Activated CD4-positive, alpha-beta memory T cell treated with anti-CD3 and anti-CD28 coated beads for 36 hours (primary cell): ENCODE measurements at places on chromosomes 16 and 17.
A peak's percentile ranks its signal among the peaks of the same experiment; 100 is the strongest.

- no peak for DNase-seq
These were observed 33.7 kb downstream of the CPSF4L start for GRCh38 chr17:73227944-73228343.

DNA sequence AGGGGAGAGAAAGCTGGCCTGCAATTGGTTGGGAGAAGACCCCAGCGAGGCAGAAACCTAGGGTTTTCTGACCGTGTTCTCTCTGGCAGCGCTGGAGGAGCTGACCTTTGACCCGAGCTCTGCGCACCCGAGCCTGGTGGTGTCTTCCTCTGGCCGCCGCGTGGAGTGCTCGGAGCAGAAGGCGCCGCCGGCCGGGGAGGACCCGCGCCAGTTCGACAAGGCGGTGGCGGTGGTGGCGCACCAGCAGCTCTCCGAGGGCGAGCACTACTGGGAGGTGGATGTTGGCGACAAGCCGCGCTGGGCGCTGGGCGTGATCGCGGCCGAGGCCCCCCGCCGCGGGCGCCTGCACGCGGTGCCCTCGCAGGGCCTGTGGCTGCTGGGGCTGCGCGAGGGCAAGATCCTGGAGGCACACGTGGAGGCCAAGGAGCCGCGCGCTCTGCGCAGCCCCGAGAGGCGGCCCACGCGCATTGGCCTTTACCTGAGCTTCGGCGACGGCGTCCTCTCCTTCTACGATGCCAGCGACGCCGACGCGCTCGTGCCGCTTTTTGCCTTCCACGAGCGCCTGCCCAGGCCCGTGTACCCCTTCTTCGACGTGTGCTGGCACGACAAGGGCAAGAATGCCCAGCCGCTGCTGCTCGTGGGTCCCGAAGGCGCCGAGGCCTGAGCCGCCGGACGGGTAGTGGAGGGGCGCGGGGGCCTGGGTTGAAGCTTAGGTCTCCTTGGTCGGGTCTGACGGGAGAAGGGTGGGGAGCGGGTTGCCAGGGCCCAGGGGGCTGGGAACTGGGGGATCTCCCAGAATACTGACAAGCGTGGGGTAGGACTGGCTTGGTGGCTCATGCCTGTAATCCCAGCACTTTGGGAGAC lies 7.4 kb upstream of the PYDC1 start:
- no peak for DNase-seq

DNA sequence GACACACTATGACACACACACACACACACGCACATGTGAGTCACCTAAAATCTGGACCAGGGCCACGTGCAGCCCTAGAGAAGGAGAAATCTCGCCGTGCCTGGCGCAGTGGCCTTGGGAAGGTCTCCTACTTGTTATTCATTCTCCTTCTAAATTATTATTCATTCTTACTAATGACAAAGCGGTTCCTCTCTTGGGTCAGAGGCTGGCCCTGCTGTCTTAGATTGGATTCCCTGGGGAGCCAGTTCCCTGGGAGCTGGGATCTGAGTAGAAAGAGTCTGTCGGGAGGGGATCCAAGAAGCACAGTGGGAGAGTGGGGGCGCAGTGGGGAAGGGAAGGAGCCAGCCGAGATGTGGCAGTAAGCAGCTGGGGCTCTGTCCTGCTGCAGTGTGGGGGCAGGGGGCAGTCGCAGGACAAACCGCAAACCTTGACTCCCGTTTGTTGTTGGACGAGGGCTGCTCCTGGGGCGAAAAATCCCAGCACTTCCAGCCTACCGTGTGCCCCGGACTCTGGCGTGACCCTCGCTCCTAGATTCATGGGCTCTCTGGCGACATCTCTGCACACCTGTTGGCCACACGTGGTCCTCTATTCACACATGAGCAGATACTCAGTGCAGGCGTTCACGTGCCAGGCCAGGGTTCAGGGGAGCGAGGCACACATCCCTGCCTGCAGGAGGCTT lies 18.7 kb upstream of the JPH3 start:
- DNase-seq, result no peak

DNA sequence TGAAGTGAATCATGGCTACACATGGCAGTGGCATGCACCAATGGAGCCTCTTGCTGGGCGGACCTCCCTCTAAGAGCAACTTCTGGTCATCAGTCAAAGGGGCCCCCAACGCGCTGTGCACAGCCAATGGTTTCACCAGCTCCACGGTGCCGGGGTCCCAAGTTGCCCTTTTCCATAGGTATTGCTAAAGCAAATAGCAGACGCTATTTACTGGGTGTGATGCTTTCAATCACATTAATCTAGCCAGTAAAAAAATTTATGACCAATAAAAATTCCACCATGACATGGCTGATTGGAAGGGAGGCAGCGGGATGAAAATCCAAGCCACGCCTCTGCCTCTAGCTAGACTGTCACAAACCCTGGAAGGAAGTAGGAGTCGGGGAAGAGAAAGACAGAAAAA lies 680.3 kb upstream of the SOX9 start:
- DNase-seq, result no peak

DNA sequence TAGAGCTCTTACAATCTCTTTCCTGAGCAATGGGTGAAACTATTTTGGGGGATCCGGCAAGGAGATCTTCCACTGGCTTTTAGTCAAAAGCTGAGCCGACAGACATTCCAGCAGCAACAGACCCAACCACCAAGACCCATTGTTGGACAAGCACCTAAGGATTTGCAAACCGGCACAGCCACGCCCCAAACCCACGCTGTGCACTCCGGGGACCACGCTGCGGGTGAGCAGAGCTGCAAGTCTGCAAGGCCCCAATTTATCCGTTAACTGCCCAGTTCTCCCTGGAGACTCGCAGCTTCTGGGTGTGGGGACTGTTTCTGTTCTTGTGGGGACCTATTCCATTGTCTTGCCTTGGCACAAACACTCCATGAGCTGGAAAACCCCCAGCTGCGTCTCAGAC lies 45.9 kb downstream of the C16orf95 start:
- DNase-seq, result no peak

DNA sequence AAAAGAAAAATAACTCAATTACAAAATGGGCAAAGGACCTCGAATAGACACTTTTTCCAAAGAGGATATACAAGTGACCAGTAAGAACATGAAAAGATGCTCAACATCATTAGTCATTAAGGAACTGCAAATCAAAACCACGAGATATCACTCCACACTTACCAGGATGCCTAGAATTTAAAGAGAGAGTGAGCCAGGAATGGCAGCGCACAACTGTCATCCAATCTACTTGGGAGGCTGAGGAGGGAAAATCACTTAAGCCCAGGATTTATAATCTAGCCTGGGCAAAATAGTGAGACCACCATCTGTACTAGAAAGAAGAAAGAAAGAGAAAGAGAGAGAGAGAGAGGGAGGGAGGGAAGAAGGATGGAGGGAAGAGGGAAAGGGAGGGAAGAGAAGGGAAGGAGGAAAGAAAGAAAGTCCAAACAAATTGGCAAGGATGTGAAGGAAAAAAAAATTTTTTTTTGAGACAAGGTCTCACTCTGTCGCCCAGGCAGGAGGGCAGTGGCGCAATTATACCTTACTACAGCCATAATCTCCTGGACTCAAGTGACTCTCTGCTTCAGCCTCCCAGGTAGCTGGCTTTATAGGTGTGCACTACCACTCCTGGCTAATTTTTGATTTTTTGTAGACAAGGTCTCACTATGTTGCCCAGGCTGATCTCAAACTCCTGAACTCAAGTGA lies 22.6 kb downstream of the TBX2 start:
- DNase-seq, result no peak

- no peak for DNase-seq
These were observed 29.9 kb downstream of the VWA3A start for GRCh38 chr16:22122239-22122638.

DNA sequence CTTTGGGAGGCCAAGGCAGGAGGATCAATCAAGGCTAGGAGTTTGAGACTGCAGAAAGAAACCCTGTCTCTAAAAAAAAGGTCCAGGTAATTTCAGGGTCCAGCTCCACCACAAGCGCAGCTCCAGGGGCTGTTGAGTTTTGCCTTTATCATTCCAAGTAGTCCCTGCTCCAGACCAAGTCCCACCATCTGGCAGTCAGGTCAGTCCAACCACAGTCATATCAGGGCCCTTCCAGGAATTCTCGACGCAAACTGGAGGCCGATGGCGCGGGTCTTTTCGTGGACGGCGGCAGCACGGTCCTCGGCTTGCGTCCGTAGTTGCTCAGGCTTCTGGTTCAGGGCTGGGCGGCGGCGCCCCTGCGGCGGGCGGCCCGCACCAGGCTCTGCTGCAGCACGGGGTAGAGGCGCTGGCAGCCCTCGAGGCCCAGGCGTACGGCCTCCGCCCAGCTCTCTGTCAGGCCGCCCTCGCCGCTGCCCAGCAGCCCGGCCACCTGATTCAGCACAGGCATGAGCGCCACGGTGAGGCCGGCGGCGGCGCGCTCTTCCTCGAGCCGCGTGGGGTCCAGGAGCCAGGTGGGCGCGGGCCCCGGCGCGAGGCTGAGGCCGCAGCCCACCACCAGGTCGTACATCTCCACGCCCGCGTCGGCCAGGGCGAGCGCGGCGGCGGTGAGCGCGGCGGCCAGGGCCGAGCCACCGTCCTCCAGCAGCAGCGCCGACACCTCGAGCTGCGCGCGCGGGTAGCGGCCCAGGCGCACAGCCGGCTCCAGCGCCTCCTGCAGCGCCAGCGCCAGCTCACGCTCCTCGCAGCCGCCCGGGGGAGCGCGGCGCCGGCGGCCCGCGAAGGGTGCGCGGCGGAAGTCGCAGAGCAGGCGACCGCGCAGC lies 752 bp downstream of the EXOSC6 start:
- DNase-seq, result peak; percentile 56

DNA sequence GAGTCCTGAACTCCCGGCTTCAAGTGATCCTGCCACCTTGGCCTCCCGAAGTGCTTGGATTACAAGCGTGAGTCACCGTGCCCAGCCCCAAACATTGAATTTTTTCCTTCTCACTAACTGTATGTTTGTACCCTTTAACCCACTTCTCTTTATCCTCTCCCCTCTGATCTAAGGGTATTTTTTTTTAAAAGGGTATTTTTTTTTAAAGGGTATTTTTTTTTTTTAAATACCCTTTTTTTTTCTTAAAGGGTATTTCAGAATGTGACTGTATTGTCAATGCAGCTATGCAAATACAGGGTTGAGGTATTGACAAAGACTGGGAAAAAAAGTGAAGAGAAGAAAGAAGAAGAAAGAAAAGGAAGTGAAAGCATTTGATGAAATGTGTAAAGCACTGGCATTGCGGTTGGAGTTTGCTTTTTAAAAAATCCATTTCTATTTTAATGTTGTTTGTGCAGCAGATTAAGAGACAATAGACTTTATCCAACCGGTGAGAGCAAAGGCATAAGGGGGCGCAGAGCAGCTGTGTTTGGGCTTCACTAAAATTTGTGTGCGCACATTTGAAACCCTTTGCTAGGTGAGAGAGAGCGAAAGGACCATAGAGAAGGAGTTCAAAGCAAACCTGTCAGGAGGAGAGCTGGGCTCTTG lies 42.4 kb downstream of the SYT17 start:
- no peak for DNase-seq

- no peak for DNase-seq
These were observed 43.2 kb upstream of the MRPS23 start for GRCh38 chr17:57892820-57893595.

DNA sequence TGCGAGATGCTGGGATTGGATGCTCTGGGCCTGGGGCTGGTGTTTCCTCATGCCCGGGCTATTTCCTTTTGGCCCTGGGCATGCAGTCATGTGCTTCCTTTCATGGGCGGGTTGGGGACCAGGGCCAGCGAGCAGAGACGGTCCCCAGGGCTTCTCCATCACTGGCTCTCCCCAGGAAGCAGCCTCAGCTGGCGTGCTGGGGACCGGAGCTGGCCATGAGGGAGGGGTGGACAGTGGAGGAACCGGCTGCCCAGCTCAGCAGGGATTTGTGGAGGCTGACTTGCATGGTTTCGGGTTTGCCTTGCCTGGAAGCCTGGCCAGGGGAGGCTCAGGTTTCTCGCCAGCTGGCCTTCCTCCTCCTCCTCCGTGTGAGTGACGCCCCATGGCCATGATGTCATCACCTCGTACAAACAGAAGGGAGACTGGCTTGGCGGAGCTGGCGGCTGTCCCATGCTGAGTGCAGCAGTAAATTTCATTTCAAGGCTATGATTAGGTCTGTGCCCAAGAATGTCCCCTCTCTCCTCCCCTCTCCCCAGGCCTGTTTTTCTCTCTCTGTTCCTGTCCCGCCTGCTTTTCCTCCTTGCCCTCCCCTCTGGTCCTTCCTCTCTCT lies 8.9 kb upstream of the TIMP2 start:
- DNase-seq, result no peak

- no peak for DNase-seq
These were observed 40.6 kb upstream of the ARL6IP1 start for GRCh38 chr16:18841833-18842525.

DNA sequence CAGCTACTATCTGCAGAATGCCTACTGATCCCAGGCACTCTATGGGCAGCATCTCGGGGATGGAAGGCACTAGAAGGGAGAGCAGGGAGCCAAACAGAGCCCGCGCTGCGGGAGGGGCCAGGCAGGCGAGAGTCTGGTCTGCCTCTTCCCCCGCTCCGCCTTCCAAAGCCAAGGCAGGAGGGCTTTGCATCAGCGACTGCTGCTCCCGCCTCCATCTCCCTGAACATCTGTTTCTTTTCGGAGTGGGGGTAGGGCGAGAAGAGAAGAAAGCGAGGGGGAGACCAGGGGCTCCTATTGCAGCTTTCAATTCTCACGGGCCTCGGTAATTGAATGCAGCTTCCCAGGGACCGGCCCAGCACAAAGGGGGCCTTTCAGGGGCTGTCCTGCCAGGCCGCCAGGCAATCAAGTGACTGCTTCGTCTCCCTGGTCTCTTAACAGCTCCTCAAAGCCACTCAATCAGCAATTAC lies 31.4 kb upstream of the CDC42EP4 start:
- no peak for DNase-seq

DNA sequence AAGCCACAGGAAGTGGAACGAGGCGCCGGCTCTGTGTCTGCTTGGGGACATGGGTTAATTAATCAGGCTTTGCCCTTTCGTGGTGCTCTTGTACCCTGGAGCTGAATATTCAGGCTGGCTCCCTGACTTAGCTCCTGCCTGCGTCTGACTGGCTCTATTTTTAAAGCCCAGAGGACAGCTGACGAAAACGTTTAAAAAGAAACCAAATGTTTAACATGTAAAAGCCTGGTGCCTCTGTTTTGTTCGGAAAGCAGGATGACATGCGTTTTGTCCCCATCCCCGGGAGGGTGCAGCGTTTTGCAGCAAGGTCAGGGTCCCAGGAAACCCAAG lies 61.1 kb downstream of the NT5M start:
- DNase-seq, result no peak

- DNase-seq, result no peak
These were observed 16.0 kb downstream of the ZNF821 start for GRCh38 chr16:71867939-71868338.

GRCh38 chr17:44501866-44502375 lies 1.3 kb downstream of the GPATCH8 start:
- DNase-seq, result no peak

DNA sequence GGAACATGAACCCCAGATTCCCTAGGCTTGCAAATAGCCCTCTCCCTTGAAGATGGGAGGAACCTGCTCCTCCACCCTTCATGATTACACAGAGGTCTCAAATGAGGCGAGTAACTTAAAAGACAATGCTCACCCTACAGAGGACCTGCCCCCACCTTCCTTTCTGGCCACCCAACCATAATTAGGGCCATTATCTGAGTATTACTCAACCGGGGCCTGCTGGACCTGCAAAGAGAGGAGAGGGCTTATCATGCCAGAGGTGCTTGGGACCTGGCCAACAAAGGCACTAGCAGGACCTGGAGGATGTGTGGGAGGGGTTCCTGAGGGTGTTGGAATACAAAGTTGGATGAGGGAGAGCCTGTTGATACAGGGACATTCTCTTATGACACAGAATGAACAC lies 42.4 kb downstream of the RNF157 start:
- DNase-seq, result no peak
